Stimulated activated CD4-positive, alpha-beta T cell treated with anti-CD3 and anti-CD28 coated beads, Interleukin-4, amount 100 ng/mL, for 24 hours (primary cell): ENCODE measurements at places on chromosomes 12 and 14.

DNA sequence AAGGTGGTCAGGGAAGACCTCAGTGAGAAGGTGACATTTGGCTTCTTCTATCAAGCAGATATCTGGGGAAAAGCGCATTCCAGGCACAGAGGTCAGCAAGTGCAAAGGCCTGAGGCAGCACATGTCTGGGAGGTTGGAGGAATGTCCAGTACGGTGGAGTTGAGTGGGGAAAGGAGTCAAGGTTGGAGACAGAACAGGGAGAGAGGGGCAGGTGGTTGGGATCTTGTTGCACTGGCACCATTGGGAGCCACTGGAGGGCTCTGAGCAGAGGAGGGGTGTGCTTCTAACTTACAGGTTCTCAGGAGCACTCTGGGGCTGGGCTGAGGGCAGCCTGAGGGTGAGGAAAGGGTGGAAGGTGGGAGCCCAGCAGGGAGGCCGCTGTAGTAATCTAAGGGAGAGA is 52.1 kb downstream of the EID3 start:
- no peak for DNase-seq

DNA sequence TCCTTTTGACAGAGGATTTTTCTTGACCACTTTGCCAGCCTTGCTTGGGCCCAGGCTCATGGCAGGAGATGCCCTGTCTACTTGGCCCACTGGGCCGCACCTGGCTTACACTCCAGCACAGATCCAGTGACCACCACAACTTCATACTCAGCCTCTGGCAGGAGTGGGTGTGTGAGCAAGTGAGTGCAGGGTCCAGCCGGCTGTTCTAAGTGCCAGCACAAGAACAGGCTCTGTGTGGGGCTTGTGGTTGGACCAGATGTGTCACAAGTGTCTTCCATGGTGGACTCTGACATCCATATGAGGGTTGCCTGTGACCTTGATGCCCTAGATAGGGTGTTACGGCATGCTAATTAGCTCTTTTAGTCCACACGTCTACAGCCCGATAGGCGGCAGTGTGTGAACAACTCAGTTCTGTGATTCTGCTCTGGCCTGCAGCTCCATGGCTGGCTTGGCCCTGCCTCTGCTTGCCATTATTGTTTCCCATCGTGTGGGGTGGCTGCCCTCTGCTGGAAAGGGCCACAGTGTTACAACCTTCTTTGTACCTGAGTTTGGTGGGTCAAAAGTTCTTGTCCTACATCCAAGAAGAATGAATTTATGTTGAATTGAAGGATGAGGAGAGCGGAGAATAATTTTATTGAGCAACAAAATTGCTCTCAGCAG is 1089.1 kb downstream of the SLC6A15 start:
- peak; percentile 9 for DNase-seq

GRCh38 chr12:6193853-6194815 is 6.1 kb upstream of the CD9 start:
- no peak for DNase-seq

- no peak for DNase-seq
Measured at GRCh38 chr12:55711786-55712553, 3.9 kb upstream of the BLOC1S1 start.

DNA sequence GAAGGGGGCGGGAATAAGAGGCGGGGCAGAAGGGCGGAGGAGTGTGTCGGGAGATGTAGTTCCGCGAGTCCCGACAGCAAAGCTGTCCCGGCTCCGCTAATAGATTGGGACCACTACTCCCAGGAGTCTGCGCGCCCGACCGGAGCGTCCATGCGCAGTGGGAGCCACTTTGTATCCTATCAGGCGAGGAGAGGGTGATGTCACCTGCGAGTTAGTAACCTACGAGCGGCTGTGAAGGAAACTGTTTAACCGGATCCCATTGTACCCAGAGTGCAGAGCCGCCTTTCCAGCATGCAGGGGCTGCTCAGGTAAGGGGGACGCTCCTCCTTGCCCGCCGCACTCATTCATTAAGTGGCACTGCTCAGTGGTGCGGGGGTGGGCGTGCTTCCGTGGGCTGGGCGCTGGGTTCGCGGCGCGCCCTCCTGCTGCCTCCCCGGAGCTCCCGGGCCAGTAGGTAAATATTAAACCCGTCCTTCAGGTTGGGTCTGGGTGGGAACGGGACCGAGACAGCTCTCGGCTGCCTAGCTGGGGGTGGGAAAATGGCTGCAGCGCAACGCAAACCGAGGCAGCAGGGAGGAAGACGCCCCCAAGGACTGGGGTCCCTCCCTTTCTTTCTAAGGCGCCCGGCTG is at the start of gene DAAM1:
TSS of gene DAAM1 (plus strand) at position 207 of the 630 bp plus-strand sequence. CDS start 74,811 bp downstream, outside the sequence.
- peak; percentile 97 for DNase-seq

DNA sequence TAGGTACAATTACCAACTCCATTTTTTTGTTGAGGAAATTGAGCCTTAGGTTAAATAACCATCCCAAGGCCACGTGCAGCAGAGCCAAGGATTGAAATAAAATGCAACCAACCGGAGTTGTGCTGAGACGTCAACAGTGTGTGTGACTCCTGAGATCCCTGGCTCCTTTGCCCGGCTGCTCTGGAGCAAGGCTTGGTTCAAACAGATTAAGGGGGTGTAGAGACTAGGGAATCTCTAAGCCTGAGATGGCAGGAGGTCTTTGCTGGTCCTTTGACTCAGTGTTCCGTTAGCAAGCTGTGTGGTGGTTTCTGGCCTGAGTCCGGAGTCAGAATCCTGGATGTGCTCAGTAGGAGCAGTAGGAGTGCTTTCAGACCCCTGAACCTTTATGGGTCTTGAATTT is 1.4 kb upstream of the SLC8A3 start:
- no peak for DNase-seq

GRCh38 chr14:52069307-52070050 is 620 bp upstream of the NID2 start:
- no peak for DNase-seq

- no peak for DNase-seq
Measured at GRCh38 chr12:20599757-20600156, 95.4 kb upstream of the SLCO1C1 start.

DNA sequence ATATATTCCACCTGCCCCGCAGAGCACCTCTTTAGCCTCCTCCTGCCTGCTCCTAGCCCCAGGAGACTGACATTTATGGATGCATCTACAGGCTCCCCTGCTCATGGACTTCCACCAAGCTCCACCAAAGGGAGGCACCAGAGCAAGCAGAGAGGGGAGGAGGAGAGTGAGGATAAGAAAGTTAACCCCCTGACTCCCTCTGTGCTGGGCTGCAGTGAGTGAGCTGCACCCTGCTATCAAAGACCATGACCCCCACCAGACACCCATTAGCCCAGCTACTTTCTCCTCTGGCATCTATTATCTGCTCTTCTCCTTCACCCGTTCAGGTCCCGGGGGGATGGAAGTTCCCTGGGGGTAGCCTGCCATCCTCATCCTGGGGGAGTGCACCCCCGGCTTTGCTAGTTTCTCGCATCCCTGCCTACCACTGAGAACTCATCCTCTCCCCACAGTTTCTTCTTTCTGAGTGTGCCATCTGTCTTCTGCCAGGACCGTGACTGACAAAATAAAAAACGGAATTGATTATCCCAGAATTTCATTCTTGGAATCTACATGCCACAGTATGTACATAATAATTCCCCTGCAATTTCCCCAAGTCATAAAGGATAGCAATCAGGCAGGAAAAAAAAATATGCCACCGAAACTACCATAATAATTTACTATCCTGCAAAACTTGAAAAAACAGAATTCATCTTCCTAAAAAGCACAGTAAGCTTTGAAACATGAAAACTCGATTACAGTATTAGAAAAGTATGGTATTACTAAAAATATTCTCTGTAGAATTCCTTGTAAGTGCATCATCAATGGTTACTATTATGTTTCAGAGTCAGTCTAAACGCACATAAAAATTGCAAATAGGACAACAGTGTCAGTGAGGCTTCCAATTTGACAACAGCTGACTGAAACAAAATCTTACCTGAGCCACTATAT is 45.2 kb downstream of the FOXN3 start:
- DNase-seq, result no peak

- DNase-seq, result no peak
Measured at GRCh38 chr14:65100922-65101541, 1.3 kb downstream of the MAX start.

DNA sequence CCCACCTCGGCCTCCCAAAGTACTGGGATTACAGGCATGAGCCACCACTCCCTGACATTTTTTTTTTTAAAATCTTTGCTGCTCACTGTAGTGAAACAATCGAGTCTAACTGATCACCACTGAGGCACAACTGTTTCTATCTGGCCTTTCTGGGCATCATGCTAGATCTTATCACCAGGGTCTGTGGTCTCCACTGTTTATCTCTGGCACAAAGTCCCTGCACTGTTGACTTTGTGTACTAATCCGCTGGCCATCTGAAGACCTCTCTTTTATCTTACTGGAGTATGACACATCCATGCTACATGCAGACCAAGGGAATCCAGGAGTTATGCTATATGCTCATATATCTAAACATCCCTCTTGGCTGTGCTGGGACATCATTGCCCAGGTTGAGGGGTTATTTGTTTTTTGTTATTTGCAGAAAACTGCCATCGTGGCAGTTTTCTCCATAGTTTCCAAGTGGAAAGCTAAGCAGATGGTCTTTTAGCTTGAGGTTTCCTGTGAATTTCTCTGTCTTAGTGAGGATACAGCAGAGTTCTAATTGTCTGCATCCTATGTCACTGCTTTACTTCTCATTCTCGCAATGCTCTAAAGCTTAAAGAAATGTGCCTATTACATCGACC is 456.9 kb downstream of the CCER1 start:
- DNase-seq, result no peak

GRCh38 chr14:95165517-95165916 is 8.2 kb upstream of the DICER1 start:
- DNase-seq, result no peak

DNA sequence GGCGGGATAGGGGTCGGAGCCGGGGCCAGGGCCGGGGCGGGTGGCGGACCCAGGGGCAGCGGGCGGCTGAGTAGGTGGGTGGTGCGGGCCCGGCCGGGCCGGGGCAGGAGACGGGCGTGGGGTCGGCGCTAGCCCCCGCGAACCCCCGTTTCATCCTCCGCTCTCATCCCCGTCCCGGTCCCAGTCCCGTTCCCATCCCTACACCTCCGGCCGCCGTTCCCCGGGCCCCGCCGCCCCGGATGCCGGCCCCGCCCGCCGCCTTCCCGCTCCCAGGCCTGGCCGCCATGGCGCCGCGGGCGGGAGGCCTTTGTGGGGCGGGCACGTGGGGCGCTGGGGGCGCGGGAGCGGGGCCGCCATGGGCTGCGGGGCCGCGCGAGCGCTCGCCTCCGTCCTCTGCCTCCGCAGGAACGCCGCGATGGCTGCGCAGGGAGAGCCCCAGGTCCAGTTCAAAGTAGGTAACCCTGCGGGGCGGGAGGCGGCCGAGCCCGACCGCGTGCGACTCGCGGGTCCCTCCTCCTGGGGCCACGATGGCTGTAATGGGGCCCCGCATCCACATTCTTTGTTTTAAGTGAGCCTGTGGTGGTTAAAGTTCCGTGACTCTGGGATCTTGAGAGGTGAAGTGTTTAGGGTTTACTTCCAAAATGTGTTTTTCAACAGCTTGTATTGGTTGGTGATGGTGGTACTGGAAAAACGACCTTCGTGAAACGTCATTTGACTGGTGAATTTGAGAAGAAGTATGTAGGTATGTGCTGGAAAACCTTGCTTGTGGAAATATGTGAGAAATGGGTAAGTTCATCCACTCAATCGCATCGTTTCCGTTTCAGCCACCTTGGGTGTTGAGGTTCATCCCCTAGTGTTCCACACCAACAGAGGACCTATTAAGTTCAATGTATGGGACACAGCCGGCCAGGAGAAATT is 572 bp downstream of the RAN start:
- DNase-seq, result peak; percentile 52

- DNase-seq, result no peak
Measured at GRCh38 chr14:70982200-70982599, 74.9 kb downstream of the PCNX1 start.

DNA sequence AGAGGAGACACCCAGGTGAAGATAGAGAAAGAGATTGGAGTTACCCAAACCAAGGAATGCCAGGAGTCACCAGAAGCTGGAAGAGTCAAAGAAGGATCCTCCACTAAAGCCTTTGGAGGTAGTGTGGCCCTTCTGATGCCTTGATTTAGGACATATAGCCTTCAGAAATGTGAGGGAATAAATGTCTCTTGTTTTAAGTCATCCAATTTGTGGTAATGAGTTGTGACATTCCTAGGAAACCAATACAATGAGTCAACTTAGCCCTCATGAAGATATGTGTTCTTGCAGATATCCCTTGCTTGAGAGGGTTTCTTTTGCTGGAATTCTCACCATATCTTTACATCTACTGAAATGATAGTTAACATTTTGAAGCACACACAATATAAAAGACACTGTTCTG is 58.8 kb downstream of the CCER1 start:
- no peak for DNase-seq

GRCh38 chr12:31822761-31823160 is 93.9 kb upstream of the AMN1 start:
- no peak for DNase-seq

DNA sequence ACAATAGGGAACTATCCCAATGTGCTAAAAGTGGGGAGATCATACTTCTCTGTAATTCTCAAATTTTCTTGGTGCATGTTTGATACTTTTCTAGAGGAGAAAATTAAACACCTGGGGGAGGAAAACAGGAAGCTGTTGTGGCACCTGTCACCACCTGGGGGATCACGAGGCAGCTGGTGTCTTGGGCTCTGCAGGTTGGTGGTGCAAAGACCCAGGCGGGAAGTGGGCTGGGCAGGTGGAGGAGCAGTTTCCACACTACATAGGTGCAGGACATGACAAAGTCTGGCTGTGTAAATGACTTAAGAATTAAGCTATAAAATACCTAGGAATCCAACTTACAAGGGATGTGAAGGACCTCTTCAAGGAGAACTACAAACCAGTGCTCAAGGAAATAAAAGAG is 23.2 kb downstream of the PEX5 start:
- DNase-seq, result no peak

GRCh38 chr12:68452078-68452715 is 120.0 kb upstream of the MDM1 start:
- no peak for DNase-seq

GRCh38 chr12:26786865-26787514 is 46.0 kb downstream of the ITPR2 start:
- DNase-seq, result no peak

GRCh38 chr12:97875064-97875463 is 412.5 kb downstream of the RMST start:
- DNase-seq, result no peak

DNA sequence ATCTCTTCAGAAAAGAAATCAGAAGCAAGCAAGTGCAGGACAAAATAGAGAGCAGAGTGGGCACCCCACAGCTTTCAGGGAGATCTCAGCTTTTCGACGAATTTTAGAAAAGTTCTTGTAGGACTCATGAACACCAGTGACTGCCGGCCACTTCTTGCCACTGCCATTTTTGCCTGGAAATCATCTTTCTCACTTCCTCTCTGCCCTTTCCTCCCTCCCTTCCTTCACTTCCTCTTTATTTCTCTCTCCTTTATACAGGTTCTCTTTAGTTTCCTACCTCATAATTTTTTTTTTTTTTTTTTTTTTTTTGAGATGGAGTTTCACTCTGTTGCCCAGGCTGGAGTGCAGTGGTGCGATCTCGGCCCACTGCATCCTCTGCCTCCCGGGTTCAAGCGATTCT is 185.6 kb downstream of the APAF1 start:
- no peak for DNase-seq

- DNase-seq, result no peak
Measured at GRCh38 chr14:66003082-66003730, 483.0 kb upstream of the CCDC196 start.
